Activated T-helper 1 cell treated with Interleukin-2 at 50 U/mL for 16 hours (primary cell): ENCODE measurements at places on chromosomes 11 and 22.

DNA sequence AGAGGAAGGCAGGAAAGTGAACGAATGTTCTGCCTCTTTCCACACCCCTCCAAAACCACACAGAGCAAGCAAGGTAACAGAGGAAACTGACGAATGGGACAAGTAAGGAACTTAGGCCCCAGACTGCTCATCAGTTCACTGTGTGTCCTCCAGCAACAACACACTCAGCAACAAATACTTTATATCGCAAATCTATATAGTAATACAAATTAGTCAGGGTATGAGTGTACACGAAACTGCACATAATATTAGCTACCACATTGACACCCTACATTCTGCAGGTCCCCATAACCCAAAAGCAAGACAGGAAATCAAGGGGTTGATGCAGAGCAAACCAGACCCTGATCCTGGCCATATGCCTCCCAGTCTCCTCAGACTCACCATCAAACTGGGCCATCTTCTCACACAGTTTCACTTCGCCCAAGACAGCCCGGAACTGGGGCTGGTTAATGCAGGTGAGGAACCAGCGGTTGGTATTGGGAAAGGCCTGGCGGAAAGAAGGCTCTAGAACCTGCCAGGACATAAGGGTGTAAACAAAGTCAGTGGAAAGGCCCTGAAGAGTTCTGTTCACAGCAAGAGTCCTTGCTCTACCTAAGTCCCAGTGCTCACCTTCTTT lies 6.6 kb downstream of the EEF1G start:
- DNase-seq: no peak

- no peak for DNase-seq
Observed at GRCh38 chr11:91261513-91261912, 963.1 kb upstream of the FAT3 start.

GRCh38 chr22:45071618-45072017 lies 61.8 kb upstream of the PHF21B start:
- DNase-seq: no peak

DNA sequence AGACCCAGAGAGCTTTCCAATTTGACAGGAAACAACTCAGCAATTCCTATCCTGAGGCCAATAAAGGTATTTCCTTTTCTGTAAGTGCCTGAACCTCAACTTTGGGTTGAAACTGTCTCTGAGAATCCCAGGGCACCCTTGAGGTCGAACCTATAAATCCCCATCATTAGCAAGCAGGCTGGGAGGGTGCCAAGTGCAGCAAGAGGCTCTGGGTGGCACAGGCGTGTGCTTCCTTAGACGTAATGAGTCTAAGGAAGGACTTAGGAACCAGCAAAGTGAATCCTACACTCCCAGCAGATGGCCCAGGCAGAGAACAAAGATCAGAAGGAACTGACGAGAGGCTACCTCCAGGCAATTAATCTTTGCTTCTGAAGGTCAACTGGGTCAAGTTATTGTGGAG lies 234.3 kb upstream of the NARS2 start:
- DNase-seq: no peak

DNA sequence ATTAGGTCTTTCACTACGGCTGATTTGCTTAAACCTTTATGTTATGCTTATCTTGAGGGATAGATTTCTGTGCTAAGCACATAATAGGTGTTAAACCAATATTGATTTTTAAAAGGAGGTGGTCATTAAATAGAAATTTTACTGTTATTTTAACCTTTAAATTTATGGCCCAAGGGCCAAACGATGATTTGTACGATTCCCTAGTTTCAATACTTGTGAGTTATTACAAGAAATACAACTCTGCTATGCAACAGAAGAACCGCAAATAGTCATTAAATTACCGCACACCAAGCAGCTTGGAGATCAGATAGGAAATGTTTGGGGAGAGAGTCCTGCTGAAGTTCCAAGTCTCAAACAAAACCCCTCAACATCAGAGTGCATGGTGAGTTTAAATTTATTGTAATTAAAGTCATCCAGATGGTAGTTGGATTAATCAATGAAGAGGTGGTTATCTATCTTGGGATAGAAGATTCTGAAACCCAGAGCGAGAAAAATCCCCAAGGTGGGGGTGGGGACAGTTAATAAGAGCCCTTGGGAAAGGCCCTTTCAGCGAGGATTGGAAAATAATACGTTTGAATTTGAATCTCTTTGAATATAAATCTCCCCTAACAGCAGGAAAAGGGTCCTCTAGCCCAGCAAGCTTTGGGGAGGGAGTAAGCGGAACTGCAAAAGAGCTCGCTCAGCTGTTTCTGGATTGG lies 805 bp upstream of the QSER1 start:
- no peak for DNase-seq

GRCh38 chr11:131907371-131907770 lies 537.0 kb downstream of the NTM start:
- no peak for DNase-seq

GRCh38 chr11:14860511-14860910 lies 31.5 kb downstream of the CYP2R1 start:
- DNase-seq: no peak

DNA sequence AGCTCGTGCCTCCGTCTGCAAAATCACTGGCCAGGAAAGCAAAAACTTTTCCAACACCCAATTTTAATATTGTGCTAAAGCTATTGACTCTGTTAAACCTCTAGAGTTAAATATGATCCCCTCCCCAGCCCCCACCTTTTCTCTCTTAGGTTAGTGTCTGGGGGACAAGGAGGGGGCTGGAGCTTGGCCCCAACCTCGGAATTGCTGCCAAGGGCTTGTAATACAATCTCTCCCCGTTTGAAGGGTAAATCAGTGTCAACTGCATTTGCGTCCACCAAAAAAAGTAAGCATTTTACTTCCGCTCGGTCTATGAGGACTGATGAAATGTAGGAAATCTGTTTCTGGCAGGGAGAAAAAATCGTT lies at the start of gene GAS2:
Gene GAS2, plus strand, starts transcription at position 287 of the 363 bp plus-strand sequence. CDS start 8,259 bp downstream, outside the sequence.
- no peak for DNase-seq

GRCh38 chr22:32969502-32969901 lies 88.7 kb downstream of the SYN3 start:
- no peak for DNase-seq

DNA sequence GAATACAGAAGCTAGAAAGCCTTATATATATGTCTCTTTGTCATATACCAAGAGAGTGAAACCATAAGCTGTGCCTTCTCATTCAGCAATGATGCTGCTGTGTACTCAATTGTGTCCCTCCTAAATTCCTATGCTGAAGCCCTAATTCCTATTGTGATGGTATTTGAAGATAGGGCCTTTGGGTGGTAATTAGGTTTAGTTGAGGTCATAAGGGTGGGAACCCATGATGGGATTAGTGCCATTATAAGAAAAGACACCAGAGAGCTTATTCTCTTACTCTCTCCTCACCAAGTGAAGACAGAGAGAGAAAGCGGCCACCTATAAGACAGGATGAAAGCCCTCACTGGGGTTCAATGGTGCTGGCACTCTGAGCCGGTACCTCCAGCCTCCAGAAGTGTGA lies 1191.3 kb upstream of the TENM4 start:
- no peak for DNase-seq

DNA sequence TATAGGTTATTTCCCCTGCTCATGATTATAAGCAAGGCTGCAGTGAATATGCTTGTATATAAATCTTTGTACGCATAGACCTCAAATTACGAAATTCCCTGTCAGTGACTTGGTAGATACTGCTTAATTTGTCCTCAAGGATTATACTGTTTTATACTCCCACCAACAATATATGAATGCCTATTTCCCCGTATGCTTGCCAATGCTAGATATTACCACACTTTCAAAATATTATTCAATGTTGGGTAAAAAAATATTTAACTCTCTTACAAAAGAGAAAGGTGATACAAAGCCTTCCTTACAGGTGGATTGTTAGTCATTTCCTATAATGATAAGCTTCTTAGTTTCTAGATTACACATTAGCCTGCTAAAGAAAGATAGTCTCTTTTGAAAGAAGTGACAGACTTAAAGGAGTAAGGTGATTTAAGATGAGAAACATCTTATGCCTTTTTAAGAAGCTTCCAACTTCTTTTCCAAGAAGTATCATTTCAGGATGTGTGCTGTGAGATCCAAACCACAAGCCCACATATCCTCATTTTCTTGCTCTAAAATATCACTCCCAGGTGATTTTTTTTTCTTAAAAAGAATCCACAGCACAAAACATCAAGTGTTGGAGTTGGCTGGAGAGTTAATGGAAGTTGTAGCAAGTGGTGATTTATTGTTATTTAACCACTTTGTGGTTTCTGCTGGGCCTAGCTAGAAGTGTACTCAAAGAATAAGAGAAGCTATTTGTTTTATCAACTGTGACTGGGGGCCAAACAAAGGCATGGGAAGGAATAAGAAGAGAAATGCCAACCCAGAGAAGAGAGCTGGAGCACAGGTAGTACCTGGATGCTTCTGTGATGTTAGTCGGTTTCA lies 59.2 kb downstream of the BARX2 start:
- no peak for DNase-seq

- no peak for DNase-seq
Observed at GRCh38 chr22:30282616-30283046, 6.7 kb downstream of the CASTOR1 start.

GRCh38 chr11:26914968-26915367 lies 78.9 kb upstream of the FIBIN start:
- no peak for DNase-seq

DNA sequence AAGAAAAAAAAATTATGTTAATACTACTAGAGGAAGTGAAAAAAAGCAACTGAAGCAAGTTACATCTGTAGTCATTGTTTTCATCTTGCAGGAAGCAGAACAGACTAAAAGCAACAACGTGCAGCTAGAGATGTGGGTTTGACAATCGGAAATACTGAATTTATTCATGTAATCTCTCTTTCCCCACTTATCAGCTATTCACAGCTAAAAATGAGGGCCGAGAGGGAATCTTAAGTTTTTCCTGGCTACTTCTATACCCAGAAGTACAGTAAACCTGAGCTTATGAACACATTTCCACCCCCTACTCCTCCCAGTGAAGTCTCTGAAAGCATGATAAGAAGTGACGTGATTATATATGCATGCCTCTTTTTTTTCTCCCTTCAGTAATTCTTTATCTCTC lies 116.5 kb downstream of the SPON1 start:
- no peak for DNase-seq

DNA sequence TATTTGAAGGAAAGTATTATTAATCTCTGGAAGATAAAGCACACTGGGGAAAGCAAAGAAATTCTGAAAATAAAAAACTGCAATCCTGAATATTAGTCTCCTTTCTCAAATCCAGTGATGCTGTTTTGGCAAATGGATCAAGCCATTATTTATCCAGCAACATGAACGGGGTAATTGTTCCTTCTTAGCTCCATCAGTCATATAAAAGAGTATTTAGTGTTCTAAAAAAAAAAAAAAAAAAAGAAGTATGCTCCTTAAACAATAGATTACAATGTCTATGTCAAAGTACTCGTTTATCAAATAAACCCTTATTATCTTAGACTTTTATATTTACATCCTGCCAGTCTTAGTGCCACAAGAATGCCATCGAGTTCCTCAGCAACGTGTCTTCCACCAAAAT lies 1.3 kb downstream of the RDX start:
- no peak for DNase-seq

DNA sequence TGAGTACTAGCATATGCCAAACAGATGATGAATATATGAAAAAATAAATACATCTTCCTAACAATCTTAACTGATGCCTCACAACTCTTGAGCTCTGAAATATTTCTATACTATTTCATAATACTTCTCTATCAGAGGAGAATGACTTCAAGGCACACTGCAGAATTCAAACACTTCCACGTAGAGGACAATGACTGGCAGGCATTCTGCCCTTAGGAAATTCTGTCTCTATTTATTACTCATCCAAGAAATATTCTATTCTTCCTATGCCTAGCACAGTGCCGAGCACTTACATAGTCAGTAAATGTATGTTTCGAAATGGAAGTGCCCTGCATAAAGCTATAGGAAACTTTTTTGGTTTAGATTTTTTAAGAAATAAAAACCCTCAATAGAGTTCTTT lies 809.1 kb downstream of the DLG2 start:
- no peak for DNase-seq

DNA sequence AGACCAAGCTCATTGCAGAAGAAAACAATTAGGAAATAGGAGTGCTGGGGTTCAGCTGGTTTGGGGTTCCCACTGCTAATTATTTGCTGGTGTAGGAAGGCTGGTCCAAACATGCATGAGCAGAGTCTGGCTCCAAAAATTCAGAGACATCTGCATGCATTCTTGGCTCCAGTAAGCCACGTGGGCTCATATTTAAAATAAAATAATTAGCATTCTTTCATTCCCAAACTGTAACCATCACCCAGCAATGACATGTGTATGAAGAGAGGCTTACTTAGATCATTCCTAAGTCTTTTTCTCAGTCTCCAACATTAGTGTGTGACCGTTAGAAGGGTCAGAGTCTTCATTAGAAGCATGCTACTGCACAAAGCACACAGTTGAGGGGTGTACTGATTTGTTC lies 58.4 kb downstream of the EFCAB6 start:
- DNase-seq: no peak

- DNase-seq: no peak
Observed at GRCh38 chr11:91407842-91408241, 816.8 kb upstream of the FAT3 start.

GRCh38 chr22:44522526-44523170 lies 24.6 kb upstream of the RTL6 start:
- no peak for DNase-seq

- DNase-seq: no peak
Observed at GRCh38 chr11:76624500-76625379, 45.8 kb downstream of the LRRC32 start.

- DNase-seq: no peak
Observed at GRCh38 chr11:117820516-117820915, 4.0 kb downstream of the FXYD2 start.

DNA sequence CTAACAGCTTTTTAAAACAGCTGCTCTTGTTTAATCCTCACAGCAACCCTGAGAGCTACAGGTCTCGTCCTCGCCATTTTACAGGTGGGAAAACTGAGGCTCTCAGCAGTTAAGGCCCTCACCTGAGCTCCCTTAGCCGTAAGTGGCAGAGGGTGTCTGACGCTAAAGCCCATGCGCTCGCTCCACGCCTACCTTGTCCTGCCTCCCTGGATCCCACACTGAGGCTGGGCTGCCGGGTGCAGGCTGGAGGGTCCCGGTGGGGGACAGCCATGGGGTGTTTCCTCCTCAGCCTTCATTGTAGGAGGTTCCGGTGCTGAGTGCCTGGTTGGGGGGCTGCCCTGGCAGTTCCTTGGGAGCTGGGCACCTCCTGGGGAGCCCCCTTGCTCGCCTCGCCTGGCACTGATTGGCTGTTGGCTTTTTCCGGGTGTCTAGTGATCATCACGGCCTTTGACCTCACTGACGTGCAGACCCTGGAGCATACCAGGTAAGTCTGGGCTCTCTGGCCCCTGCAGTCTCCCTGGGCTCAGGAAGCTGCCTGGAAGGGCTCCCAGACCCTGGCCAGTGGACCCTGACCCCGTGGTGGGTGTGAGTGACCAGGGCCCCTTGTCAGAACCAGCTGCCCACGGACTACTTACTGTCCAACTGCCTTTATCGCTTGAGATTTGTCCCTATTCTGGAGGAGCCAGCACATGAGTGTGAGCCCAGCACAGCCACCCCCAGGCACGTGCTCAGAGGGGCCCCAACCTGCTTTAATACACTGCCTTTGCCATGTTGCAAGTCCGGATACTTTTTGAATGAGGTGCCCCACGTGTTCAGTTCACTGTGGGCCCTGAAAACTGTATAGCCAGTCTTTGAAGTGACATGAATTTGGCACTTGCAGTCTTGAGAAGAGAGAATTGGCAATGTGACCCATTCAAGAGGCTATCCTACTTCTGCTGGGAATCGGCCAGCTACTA lies 12.6 kb downstream of the RAB36 start:
- DNase-seq: no peak
